Activated CD4-positive, alpha-beta T cell treated with anti-CD3 and anti-CD28 coated beads for 24 hours (primary cell): ENCODE measurements at places on chromosomes 16 and 17.
A peak's percentile ranks its signal among the peaks of the same experiment; 100 is the strongest.

DNA sequence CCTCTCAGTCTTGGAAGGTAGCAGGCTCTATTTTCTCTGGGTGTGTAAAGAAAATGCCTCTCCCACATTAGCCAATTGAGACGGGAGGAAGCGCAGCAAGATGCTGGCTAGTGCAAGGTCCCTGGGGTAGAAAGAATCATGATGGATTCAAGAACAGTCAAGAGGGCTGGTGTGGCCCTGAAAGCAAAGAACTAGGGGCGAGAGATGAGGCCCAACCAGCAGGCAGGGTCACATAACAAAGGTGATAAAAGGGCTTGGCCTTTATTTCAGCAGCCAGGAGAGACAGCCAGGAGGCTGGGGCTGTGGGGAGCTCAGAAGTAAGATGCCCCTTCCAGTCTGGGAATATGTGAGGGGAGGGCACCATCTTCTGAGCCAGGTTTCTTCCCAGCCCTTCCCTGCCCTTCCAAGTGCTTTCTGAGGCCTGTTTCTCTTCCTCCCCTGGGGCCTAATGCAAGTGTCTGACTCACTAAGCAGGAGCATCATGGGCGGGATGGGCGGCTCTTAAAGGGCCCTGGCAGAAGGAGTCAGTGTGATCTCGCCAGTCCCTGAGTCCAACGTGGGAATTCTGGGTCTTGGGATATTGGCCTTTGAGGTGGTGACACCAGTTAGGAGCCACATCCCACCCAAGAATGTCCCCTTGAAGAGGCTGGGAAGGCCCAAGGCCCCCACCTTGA, 3.9 kb upstream of the NLRC5 start:
- no peak for DNase-seq

DNA sequence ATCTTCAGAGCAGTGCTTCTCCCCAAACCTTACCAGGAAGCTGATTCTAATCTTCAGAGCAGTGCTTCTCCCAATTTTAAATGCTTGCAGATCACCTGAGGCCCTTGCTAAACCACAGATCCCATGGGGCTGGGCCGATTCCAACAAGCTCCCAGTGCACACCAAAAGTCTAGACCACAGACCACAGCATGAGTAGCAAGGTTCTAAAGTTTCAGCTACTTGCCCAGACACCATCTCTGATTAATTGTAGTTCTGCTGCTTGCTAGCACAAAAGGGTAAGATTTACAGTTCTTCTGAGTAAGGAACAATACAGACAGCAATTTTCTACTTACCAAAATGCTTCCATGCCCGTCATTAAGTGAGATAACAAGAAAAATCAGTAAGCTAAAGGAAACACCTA, 12.2 kb downstream of the CLEC3A start:
- no peak for DNase-seq

DNA sequence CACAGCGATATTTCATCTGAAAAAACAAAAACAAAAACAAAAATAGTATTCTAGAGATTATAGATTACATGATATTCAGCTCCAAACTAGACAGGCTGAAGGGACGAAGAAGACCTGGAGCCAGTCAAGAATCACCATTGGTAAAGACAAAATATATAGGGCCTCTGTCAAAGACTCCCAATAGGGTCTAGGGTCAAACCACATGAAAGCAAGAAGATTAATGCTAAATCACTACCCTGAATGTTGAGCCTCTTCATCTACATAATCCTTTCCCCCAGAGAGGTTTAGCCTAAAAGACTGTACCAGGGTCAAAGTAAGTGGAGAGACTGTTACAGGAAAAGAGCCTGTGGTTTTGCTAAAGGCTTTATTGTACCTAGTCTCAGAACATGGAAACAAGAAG, 10.8 kb upstream of the NME1 start:
- no peak for DNase-seq

DNA sequence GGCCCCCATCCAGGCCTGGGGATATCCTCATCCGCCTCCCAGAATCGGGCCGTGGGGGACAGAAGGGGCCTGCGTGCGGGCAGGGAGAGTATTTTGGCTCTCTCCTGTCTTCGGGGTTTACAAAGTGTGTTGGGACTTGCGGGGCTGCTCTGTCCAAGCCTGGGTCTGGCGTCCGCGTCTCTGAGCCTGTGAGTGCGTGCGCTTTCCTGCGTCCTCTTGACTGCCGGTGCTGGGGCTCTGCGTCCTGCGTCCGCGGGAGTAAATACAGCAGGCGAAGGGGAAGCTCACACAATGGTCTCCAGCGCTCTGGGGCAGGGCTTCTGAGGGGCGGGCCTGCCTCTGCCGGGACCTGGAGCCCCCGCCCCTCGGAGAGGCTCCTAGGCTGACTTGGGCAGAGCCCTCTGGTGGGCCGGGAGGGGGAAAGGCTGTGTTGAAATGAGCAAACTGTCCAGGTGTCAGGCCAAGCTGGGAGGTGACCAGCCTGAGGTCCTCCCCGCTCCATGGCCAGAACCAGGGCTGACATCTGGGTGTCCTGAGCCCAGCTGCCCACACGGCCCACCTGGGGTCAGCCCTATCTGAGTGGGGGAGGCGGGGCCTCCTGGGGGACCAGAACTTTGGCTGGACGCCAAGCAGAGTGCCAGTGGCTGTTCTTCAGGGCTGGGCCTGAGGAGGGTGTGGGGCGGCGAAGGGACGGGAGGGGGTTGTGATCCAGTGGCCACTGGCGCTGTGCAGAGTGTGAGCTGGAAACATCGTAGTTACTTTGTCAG, 233.6 kb downstream of the SEC14L1 start:
- DNase-seq = no peak

- DNase-seq = no peak
These were observed 4.8 kb downstream of the TBC1D16 start for GRCh38 chr17:80030730-80031410.

- no peak for DNase-seq
These were observed 292.5 kb downstream of the RBFOX1 start for GRCh38 chr16:7624871-7625766.

DNA sequence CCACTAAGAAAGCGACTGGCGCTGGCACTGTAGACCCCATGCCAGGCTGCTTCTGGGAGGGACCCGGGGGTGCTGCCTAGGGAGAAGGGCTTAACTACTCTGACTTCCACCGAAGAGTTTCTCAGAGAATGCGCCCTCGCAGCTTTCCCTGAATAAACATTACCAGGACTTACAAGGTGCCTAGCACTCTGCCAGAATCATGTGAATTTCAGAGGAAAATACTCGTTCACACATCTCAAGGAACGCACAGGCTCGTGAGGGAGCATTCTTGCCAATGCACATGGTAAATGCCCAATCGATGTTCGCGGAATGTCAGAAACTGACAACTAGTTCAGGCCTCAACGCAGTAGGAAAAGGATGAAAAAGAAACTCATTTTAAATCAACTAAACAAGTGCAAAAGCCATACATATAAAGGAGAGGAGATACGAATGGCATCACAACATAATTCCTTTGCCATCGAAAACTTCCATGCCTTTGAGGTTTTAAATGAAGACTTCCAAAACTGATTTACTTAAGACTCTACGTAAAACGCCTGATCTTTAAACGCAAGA, 999 bp downstream of the CMC2 start:
- no peak for DNase-seq

DNA sequence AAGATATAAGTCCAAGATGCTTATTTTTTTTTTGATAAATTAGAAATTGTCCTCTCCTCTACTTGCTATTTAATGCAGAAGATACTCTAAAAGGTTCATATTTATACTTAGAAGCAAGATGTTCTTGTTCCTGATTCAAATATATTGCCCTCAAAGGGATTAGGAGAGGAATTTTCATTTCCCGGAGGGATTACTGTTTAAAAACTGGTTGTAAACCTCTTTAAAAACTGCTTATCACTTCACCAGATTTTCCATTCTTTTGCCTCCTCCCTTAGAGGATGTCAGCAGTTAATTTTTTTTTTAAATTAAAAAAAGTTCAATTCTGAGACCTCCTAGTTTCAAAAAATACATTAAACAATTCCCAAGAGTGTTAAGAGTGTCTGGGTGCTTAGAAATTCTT, 2.8 kb downstream of the TENT4B start:
- no peak for DNase-seq

GRCh38 chr17:50090971-50091917, 3.9 kb upstream of the PDK2 start:
- no peak for DNase-seq

DNA sequence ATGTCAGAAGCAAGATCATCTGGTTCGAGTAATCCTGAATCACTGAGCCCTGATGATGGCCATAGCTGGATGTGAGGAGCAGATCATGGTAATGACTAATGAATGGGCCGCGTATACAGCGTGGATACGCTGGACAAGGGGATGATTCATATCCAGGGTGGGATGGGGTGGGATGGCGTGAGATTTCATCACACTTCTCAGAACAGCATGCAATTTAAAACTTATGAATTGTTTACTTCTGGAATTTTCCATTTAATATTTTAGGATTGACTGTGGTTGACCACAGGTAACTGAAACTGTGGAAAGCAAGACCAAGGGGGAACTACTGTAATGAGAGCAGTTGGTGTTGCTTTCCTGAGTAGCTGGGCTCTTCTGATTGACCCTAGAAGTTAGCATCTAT, 225.5 kb downstream of the STX8 start:
- DNase-seq = no peak

DNA sequence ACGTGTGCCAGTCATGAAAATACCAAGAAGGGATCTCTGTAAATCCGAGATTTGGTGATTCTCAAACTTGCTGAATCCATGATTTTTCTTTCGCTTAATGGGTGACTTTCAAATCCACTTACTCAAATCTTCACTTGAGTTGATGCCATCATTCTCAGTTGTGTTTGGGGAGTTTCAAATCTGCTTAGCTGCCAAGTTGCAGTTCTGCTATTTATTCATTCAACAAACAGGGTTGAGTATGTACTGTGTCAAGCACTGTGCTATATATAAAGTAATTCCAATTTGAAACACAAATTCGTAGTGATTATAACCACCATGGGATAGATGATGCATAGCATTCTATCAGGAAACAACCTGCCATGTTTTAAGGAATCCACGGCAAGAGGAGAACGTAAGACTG, 394.3 kb downstream of the CDH13 start:
- DNase-seq = no peak

GRCh38 chr16:67959536-67960329, 8.7 kb downstream of the SLC12A4 start:
- no peak for DNase-seq

DNA sequence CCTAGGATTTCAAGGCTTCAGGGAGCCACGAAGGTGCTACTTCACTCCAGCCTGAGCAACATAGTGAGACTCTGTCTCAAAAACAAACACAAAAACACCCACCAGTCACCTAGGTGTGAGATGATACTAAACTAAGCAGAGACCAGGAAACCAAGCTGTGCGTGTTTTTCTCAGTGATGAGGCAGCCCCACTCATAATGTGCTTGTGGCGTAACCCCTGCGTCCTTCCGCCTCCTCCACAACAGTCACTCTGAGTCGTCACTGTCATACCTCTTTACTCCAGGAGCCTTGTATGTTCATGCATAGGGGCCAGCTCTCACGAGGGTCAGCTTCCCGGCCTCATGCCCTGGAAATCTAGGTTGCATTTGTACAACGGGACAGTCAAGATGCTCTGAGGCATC, 31.1 kb upstream of the SLC47A1 start:
- DNase-seq = no peak

GRCh38 chr16:27597361-27597760, 47.4 kb downstream of the KATNIP start:
- DNase-seq = no peak

GRCh38 chr16:10969615-10970014, 25.3 kb downstream of the CLEC16A start:
- DNase-seq = no peak

GRCh38 chr17:29020576-29020975, 14.7 kb upstream of the SEZ6 start:
- DNase-seq = no peak

GRCh38 chr16:46889942-46890300, 5.8 kb downstream of the GPT2 start:
- no peak for DNase-seq

DNA sequence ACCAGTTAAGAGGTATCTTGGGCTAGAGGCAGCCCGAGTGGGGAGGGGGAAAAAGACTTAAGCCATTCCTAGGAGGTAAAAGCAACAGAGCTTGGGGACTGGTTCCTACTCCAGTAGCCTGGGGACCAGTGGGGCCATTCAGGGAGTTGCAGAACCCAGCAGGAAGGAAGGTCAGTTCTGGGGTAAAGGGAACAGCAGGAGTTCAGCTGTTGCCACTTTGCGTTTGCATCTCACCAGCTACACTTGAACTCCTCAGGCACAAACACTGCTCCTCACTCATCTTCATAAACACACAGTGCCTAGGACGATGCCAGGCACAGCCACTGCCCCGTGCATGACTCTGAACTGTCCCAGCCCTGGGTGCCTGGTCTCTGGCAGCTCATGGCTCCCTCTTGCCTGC, 4.0 kb downstream of the HAP1 start:
- DNase-seq = no peak

DNA sequence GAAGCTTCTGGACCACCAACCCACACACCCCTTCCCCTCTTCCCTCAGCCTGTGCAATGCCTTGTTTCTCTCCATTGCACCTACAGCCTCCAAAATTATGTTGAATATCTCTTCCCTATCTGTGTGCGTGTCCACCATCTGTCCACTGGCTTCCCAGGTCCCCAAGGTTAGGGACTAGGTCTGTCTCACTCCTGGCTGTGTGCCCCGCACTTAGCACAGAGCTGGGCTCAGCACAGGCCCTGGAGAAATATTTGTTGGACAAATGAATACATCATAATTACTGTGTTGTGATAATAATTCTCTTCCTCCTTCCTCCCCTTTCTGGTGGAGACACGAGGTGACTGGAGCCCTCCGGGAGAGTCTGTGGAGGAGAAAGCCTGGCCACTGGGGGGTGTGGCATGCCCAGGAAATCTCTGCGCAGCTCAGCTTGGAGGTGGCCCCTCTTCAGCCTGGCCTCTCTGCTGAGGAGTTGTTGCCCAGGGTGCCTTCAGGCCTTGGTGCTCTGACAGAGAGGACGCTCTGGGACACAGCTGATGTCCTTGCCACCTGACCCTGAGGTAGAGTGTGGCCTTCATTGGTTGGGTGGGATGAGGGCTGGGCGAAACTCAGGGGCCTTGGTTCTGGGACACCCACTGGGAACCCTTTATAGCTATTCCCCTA, 3.3 kb upstream of the BRD7 start:
- DNase-seq = no peak

- DNase-seq = no peak
These were observed 8.4 kb upstream of the CLDN9 start for GRCh38 chr16:3004319-3004718.

DNA sequence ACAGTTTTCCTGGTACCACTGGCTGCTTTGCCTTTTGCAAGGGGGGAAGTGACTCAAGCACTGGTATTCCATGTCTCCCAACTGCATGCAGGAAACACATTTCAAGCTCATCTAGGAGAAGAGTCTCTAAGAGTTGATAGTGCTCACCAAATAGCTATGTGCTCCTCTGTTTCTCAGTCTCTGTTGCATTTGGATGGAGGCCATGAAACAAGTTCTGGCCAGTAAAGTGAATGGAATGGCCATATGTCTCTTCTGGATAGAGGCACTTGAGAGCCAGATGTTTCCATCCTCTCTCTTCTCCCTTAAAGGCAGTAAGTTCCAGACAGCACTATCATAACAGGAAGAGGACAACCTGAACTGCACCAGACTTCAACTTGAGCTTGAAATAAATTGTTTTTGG, 60.6 kb downstream of the C16orf82 start:
- DNase-seq = no peak

GRCh38 chr16:11297492-11298142, 16.5 kb upstream of the PRM1 start:
- DNase-seq = peak; percentile 32
